Smooth muscle cell of the pulmonary artery (primary cell): ENCODE measurements at places on chromosomes 6 and 20. TPM values are rescaled to one million over a fixed set of nuclear protein-coding genes. Genes with fewer than 3 reads are reported as not detected.

SLA2 gene
- 0.03 TPM in 1 of 2 replicates, not detected in the other for total RNA-seq

LY6G6F gene
- not detected in 2 replicates for total RNA-seq

SLC52A3 gene
- not detected in 2 replicates for total RNA-seq

ZBP1 gene
- not detected in 2 replicates for total RNA-seq

FNDC1 gene
- total RNA-seq, result 0.46 and 1.1 TPM in 2 replicates

HLA-DQB1 gene
- total RNA-seq, result not detected in 2 replicates

COX7A2 gene
- 37.3 and 60.9 TPM in 2 replicates for total RNA-seq

LGSN gene
- 0.07 TPM in 1 of 2 replicates, not detected in the other for total RNA-seq

POLR1C gene
- 16.6 and 24.9 TPM in 2 replicates for total RNA-seq

KCNK16 gene
- not detected in 2 replicates for total RNA-seq

CDH26 gene
- total RNA-seq, result 0.17 and 0.59 TPM in 2 replicates
